ENCODE measurements at places on chromosomes 6 and 20. TPM values are rescaled to one million over a fixed set of nuclear protein-coding genes. Genes with fewer than 3 reads are reported as not detected.

GFRAL gene
- total RNA-seq, result not detected

DNA sequence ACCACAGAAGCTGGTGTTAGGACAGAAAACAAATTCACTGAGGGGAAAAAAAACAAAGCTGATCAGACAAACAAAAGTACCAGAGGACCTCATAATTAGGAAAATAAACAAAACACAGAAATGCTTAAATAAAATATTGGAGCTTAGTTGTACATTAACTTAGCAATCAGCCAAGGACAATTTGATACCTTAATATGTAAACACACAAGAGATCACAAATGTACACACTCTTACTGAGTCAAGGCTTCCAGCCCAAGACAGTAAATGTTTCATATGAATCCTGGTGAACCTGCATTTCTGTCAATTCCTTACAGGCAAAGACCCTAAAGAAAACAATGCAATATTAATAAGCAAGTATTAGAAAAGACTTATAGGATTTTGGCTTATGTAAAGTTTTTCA lies 62.0 kb upstream of the SPTLC3 start:
- DNase-seq, result no peak

FYN gene
- total RNA-seq, result 22.8 TPM

DNA sequence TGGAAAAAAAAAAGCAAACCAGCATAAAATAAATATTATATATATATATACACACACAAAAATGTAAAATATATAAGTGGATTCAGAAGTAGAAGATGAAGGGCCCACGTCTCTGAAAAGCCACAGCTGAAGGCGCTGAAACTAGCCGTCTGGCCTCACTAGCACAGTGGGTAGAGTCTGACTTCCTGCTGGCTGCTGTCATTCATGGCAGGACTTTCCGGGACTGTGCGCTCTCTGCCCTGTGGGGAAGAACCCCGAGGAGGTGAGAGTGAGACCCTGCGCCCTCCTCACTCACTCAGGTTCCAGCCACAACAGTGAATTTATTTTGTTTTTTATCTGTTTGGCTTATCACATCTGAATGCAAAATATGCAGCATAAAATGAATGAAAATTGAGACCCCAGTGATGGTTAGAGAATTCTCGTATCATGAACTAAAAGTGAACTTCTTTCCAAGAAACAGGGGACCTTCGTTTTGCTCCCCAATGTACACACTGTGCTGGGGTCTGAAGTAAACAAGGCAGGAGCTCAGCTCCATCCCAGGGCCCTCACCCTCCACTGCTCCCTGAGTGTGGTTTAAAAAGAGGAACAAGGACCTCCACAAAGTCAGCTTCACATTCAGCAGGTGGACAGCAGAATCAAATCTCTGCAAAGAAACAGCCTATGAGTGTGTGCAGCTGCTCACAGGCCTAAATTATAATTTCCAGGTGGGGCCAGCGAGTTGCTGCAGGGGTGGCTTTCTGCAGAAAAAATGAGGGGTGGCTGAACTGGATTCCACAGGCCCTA lies 1.3 kb upstream of the RAMACL start:
- no peak for DNase-seq

- no peak for DNase-seq
Observed at GRCh38 chr20:50098259-50098658, 14.7 kb downstream of the UBE2V1 start.

- peak; percentile 61 for DNase-seq
Observed at GRCh38 chr20:16434062-16434664, 139.1 kb downstream of the KIF16B start.

FILIP1 gene
- total RNA-seq, result 0.88 TPM

DNA sequence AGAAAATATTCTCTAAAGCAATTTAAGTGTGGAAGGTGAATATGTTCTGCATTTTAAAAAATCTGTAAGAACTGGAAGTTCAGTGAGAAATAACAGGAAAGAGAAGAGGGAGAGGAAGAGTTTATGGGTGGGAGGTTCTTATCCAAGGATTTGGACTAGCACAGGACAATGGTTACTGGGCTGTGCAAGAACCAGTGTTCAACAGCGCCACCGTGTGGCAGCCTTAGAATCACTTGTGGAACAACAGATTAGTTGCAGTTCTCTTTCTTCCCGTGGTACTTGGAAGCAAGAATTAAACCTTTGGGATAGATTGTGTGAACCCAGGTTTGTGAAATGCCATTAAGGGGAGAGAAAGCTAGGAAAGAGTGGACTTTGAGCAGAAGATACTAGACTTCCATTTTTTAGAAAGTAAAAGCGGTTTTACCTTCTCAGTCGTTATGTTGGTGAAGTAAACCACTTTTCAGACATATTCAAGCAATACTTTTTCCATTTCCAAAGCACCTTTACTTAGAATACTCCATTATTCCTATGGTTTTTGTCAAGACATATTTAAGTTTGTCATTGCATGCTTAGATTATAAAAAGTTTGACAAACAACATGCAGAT lies 436.7 kb downstream of the RNF144B start:
- peak; percentile 5 for DNase-seq

GRCh38 chr20:57809661-57810172 lies 99.9 kb upstream of the PMEPA1 start:
- DNase-seq, result no peak

DNA sequence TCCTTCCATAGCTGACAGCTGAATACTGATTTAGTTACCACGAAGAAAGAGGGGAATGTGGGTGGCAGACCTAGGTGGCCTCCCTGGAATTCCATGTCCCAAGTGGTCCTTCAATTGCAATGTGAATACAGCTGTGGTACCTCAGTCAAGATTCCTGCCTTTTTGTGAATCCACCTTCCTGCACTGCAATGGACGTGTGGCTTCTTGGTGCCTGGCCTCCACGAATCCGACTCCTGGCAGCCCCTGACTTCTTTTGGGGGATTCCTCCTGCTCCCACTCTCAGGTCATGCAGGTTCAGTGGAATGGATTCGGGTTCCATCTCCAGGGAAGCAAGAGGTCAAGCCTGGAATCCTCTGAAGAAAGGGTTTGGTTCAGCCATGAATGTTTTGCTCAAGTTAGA lies 117.8 kb downstream of the DACT2 start:
- DNase-seq, result no peak

TGM2 gene
- 7.1 TPM for total RNA-seq

DNA sequence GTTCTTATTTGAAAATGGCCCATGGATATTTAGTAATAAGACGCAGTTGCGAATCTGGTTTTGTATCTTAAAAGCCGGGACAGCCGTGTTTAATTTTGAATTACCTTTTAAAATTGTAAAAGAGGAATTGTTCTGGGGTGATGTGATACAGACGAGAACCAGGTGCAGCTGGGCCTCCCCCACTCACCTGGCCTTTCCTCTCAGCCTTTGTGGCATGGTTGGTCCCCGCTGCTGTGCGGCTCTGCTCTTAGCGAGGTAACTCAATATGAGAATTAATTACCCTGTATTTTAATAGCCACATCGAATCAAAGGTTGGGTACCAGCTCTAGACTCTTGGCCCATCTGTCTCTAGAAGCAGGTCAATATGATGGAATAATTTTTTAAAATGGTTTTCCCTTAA lies 56.5 kb upstream of the DACT2 start:
- DNase-seq, result no peak

DNA sequence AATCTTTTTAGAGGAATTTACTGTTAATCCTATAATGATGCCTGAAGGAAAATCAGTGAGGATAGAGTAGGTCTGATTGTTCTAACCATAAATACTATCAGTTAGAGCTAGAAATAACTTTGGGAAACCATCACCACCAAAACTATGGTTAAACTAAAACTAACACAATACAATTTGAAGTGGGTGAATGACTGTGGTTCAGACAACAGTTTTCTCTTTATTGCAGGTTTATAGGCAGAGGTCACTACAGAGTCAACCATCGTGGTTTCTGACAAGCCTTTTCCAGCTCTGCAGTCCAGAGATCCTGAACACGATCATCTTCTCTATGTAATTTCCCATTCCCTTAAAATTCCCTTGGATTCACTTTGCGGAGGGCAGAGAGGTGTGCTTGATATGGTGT lies 134.3 kb downstream of the IBTK start:
- DNase-seq, result no peak

EYS gene
- 0.17 TPM for total RNA-seq

DNA sequence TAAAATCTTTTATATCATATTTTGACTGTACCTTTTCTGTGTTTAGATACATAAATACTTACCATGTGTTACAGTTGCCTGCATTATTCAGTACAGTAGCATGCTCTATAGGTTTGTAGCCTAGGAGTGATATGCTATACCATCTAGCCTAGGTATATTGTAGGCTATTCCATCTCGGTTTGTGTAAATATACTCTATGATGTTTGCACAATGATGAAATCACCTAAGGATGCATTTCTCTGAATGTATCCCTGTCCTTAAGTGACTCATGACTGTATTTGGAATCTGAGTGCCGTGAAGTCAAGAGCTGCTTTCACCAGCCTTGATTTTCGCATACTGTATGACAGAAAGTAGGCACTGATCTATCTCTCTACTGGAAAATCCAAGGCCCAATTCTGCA lies 129.9 kb downstream of the UTRN start:
- peak; percentile 7 for DNase-seq

DNA sequence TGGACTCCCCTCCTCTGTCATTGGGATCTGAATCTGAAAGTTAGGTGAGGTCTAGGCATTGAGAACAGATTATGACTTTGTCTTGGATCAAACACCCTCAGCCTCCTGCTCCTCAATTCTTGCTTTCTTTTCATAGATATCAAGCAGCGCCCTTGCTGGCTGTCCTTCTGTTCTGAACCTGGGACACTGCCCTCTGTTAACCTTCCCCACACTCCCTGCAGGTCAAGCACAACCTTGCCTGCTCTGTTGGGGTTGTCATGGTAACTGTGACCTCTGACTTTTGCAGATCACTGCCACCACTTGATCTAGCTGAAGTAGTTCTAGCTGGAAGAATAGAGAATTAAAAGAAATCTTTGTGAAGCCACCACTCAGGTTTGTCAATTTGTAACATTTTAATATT lies 16.4 kb upstream of the MICA start:
- no peak for DNase-seq

DNA sequence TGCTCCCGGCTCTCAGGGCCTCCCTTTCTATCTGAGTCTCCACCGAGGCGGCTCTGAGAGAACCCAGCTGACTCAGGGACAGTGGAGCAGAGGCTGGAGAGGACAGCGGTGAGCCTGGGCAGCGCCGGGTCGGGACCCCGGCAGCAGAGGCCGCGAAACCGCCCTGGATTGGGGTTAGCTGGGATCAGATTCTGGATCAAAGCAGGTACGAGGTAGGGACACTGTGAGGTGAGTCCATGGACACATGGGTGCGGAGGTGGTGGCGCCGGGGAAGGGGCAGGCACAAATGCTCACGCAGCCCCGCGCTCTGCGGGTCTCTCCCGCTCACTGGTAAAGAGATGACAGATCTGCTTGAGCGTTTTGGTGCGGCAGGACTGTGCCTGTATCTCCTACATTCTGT lies 146.4 kb upstream of the GGTLC1 start:
- DNase-seq, result no peak

DNA sequence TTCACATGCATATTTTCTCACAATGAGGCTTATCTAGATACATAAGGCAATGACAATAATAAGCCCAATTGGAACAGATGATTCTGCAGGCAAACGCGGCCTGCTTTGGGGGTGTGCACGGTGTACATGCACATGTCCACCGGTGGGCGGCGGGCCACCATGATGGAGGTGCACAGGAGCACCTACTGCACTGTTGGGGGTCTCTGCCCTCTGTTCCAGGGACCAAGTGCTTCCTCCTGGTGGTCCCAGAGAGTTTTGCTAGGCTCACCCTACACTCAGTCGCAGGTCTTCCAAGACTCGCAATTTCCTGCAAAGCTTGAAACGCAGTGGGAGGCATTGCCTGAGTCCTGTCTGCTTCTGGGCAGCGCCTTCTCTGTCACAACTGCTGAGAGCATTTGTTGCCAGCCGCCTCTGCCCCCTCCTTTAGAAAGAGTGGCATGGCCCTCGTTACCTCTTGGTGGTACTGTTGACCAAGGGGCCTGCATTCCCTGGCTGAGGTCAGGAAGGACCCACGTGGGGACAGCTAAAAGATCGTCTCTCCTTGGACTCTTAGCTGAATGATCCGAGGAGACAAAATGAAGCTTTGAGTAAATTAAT lies 135.3 kb downstream of the ERMARD start:
- no peak for DNase-seq

DNA sequence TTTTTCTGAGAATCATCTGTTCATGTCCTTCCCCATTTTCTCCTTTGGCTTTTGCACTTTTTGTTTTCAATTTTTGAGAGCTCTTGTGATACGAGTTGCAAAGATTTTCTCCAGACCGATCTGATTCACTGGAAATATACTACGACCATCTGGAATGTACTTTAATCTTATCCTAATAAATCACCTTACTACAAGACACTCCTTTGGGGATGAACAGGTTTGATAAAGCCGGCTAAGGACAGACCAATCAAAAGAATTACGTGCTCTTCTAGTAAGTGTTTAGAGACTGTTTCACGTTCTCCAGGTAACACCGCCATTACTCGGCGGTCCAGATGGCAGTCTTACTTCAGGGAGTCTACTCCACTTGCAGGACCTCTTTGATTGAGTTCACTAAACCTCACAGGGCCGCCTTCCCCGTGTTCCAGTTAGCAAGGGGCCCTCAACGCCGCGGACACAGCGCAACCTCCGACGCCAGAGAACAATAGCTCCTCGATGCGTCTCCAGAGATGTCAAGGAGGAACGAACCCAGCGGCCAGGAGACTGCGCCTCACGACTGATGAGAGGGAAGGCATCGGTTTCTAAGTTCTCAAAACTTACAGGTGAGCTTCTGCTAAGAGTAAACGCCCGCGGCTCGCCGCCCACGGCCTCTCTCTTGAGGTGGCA lies 920 bp upstream of the WTAP start:
- no peak for DNase-seq

- DNase-seq, result no peak
Observed at GRCh38 chr6:129875610-129876520, 14.8 kb upstream of the TMEM244 start.

- DNase-seq, result no peak
Observed at GRCh38 chr20:1587781-1588532, 30.5 kb upstream of the SIRPD start.

PNLDC1 gene
- total RNA-seq, result not detected

GRCh38 chr6:118565311-118565960 lies 17.3 kb downstream of the PLN start:
- peak; percentile 26 for DNase-seq

DNA sequence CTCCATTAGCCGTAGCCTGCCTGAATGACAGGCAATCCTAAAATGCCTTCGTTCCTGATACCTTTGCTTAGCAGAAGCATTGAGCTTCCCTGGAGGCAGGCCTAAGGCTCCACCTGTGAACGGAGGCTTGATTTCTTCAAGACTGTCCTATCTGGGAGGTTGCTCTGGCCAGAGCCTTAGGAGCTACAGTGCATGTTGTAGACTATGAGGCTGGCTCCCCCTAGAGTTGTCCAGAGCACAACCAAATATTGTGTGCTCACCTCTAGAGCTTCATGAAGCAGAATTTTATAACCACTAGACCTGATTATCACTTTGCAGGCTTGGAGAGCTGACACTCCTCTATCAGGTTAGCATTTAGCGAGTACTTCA lies 217.8 kb downstream of the MAFB start:
- DNase-seq, result peak; percentile 16

GRCh38 chr6:95410168-95410567 lies 167.2 kb upstream of the MANEA start:
- DNase-seq, result no peak

GABRR2 gene
- not detected for total RNA-seq

GRCh38 chr6:1738558-1739081 lies 128.9 kb downstream of the FOXC1 start:
- no peak for DNase-seq

GRCh38 chr6:29355603-29356002 lies 13.1 kb downstream of the OR5V1 start:
- DNase-seq, result no peak

- peak; percentile 93 for DNase-seq
Observed at GRCh38 chr6:152094992-152095592, 287.6 kb downstream of the ESR1 start.

ENPP3 gene
- not detected for total RNA-seq
